Chondrocyte (in vitro differentiated cells): ENCODE measurements at places on chromosomes 5 and 9. TPM values are rescaled to one million over a fixed set of nuclear protein-coding genes. Genes with fewer than 3 reads are reported as not detected.

Gene PCDHB13
- 2.4 to 2.9 TPM (median 2.9 TPM) in 3 replicates for total RNA-seq

Gene RNF183
- not detected in 3 replicates for total RNA-seq

DNA sequence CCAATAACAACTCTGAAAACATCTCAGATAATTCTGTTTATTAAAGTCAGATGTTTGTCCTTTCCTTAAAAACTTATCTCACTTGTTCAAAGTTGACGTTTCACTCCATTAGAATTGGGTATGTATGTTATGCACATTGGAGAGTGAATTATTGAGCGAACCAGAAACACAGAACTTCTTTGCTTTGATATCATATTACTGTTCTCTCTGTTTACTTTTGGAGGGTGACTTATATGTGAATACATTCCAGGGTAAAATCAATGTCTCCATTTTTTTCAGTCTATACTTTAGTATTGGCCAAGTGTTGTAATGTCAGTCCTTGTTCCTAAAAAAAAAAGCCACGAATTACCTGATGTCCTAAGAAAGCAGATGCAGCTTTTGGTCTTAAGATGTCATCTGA, 307.4 kb downstream of the CSNK1G3 start:
- H3K27me3 ChIP-seq: no peaks in the 10 kb centered on the region
- H3K4me3 ChIP-seq: no peak overlapping the region
- H3K27ac ChIP-seq: peak overlapping the region; percentile 74
- peaks cover 28% of the 10 kb centered on the region for H3K4me1 ChIP-seq
- no peaks in the 10 kb centered on the region for H3K36me3 ChIP-seq

GRCh38 chr9:5893591-5894236, 3.0 kb downstream of the MLANA start:
- no peaks in the 10 kb centered on the region for H3K27me3 ChIP-seq
- no peak overlapping the region for H3K4me3 ChIP-seq
- H3K4me1 ChIP-seq: no peaks in the 10 kb centered on the region
- peaks cover 10% of the 10 kb centered on the region for H3K36me3 ChIP-seq
- DNase-seq: no peak
- no peak overlapping the region for H3K27ac ChIP-seq

DNA sequence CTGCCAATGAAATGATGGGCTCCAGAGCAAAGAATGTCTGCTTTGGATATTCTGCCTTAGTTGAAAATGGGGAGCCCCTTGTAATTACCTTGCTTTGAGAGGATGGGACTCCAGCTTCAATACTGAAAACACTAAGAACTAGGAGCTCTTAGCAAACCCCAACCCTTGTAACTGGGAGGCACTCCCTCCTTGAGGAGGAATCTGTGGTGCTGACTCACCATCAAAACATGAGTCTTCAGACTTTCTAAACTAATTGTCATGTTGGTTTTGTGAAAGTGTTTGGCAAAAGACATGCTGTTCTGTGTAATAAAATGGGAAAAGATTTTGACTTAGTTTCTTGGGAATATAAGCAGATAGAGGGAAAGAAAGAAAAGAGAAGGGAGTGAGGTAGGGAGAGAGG, 91.9 kb upstream of the PTPRD start:
- no peaks in the 10 kb centered on the region for H3K36me3 ChIP-seq
- DNase-seq: no peak
- H3K4me3 ChIP-seq: no peak overlapping the region
- H3K27ac ChIP-seq: no peak overlapping the region
- peaks cover 1% of the 10 kb centered on the region for H3K27me3 ChIP-seq
